ENCODE measurements at places on chromosomes 3 and 15.

GRCh38 chr3:191424881-191425280 lies 36.1 kb upstream of the PYDC2 start:
- DNase-seq = no peak

GRCh38 chr3:123832692-123833397 lies 51.3 kb downstream of the MYLK start:
- DNase-seq = no peak

GRCh38 chr15:92565351-92566125 lies 90.0 kb downstream of the FAM174B start:
- no peak for DNase-seq

DNA sequence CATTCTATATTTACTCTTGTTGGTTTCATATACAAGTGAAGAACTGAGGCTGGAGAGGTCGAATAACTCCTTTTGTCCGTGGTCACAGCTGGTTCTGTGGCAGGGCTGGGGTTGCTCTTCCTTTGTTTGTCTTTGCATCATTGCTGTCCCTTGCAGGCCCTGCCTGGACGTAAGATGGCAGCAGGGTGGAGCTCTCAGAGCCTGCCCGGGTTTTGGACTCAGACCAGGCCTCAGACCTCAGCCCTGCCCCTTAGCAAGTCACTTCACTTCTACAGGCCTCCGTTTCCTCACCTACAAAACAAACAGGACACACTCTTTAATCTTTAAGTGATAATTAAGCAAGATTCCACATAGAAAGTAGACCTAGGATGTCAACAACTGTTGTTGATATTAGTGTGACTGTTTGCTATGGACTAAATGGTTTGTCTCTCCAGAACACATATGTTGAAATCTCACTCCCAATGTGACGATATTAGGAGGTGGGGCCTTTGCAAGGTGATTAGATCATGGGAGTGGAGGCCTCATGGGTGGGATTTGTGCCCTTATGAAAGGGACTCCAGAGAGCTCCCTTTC lies 65.6 kb upstream of the PLXNA1 start:
- DNase-seq = no peak

DNA sequence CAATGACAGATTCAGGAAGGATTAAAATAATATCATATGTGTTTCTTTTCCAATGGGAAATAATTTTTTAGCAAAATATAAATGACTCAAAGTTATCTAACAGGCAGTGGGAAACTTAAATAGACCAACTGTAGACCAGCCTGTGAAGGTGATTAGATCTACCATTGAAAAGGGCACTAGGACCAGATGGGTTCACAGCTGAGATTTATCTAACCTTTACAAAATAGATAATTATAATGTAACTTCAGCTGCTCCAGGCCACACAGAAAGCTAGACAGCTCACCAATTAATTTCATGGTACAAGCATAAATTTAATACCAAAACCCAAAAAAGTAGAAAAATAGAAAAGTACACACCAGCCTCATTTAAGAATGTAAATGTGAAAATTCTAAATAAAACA lies 240.4 kb upstream of the MRPL3 start:
- no peak for DNase-seq

DNA sequence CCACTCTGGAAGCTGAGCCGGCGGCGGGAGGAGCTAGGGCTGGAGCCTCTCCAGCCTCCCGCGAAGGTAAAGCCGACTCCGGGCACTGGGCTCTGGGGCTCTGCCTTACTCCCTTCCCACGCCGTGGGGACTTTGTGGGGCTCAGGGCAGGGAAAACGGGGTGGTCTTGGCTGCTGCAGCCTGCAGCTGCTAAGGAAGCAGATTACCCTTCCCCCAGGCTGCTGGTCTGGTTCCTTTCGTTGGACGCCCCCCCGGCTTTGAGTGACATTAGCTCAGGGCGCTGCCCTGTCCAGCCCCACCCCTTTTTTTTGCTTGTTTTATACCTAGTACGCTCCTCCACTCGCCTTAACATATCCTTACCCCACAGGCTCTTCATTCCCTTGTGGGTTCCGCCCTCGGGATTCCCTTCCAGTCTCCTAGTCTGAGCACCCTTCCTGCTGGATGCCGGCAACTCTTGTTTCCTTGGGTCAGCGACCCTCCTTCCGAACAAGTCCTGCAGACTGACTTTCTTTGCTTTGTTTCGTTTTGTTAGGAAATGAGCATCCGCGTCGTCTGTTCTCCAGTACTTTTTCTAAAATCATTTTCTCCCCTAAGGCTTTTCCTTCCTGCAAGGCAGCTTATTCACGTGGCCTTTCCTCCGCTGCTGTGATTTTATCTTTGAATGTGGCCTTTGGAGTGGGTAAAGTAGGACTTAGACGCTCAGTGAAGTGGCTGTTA lies 551 bp downstream of the DNAJC13 start:
- no peak for DNase-seq

DNA sequence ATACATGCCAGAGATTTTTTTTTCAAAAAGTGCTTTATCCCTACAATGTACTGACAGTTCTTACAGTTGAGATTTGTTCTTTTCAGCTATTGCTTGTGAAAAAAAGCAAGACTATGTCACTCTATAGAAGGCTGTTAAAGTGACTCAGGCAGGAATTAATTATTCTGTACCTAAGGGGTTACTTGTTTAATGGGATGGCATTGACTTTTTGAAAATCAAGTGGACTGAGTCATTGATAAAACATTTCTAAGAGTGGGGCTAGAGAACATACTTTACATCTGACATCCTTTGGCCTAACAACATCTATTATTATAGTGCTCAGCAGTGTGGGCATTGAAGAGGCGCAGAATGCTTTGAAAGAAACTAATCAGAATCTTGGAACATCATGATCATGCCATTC lies 34.3 kb downstream of the INTS14 start:
- DNase-seq = no peak

DNA sequence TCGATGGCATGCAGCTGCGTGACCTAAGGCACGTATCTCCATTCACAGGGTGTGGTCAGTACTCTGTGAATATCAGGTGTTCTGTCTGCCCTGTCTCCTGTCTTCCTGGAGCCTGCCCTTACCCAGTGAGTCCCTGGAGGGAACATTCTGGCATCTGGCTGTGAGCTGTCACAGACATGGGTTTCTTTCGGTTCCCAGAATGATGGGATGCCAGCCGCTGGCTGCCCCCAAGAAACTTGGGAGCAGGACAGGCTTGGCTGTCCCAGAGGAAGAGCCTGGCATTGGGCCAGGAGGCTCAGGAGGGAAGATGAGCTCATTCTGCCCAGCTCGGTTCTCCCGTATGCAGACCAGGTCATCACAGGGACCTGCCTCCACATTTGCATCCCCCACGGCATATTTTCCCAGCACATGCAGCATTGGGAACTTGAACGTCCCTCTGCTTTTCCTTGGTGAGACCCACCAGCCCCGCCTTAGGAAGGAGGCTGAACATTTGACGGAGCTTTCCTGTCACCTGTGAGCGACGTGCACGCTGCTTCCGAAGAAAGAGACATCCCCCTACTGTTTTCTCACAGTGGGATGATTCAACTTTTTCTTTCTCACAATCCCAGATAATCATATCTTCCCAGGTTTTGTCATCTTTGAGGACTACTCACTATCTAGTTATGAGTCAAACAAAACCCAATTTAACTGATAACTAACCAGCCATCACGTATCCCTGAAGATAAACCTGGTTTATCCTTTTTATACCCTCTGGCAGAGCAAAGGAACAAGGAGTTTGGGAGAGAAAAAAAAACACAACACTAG lies 22.0 kb upstream of the PGPEP1L start:
- DNase-seq = no peak

DNA sequence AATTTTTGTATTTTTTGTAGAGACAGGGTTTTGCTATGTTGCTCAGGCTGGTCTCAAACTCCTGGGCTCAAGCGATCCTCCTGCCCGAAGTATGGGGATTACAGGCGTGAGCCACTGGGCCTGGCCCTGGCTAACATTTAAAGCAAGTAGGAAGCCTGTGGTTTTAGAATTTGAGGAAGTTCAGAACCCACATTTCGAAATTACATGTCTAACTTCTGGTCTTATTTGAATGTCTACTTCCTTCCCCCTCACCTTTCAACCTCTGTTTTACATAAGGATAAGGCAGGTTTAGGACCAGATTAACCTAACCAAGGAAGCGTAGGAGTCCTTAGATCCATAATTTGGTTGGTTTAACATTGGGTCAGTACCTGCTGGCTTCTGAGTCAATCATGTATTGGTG lies 120.5 kb upstream of the PROK2 start:
- no peak for DNase-seq

DNA sequence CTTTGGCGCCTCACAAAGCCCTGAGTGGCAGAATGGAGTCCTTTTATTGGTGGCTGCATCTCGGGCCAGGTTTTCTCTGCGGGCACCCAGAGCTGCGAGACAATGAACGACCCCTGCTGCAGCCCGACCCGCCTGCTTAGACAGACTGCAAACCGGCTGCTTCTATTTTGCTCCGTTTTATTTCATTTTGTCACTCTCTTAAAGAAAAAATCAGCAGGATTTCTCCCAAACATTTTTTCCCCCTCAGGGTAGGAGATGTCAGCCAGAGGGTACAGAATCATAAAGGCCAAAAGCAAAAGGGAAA lies 64.8 kb downstream of the OXNAD1 start:
- no peak for DNase-seq

GRCh38 chr15:80588801-80589200 lies 106.3 kb upstream of the ABHD17C start:
- no peak for DNase-seq

GRCh38 chr3:53775834-53776251 lies 70.4 kb downstream of the CHDH start:
- DNase-seq = no peak
